ENCODE measurements at places on chromosomes 6 and 20. TPM values are rescaled to one million over a fixed set of nuclear protein-coding genes. Genes with fewer than 3 reads are reported as not detected.

Gene EYA2
- 6.1 TPM for polyA plus RNA-seq

Gene ABHD12
- 35.7 TPM for polyA plus RNA-seq

Gene CCM2L
- polyA plus RNA-seq, result 2.5 TPM

Gene PRL
- 0.04 TPM for polyA plus RNA-seq

Gene SLC17A4
- polyA plus RNA-seq, result 24.7 TPM

Gene PRDM1
- 7.2 TPM for polyA plus RNA-seq

Gene NFKBIL1
- polyA plus RNA-seq, result 18.0 TPM

Gene HCRTR2
- not detected for polyA plus RNA-seq

Measured in sigmoid colon (tissue), 7 donors.